Ecto neural progenitor cell (in vitro differentiated cells): ENCODE measurements at places on chromosomes 7 and 10.
A peak's percentile ranks its signal among the peaks of the same experiment; 100 is the strongest.

GRCh38 chr10:74593470-74593869 lies 232.9 kb upstream of the KAT6B start:
- no peak for DNase-seq

DNA sequence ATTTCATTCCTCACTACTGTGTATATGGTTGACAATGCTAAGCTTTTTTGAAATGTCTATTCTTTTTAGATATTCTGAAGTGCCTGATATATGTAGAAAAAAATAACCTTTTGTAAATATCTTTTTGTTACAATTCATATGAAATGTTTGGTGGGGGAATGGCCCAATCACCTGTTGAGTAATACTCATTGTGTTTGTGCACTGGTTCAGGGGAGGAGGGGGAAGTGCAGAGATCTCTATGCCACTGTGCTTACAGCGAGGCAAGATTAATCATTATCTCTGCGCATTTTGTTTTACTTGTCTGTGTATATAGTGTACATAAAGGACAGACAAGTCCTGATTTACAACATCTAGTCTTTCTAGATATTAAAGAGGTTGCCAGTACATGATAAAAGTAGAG lies 25.2 kb downstream of the NUP42 start:
- no peak for DNase-seq

- DNase-seq: no peak
These were observed 31.3 kb downstream of the LAMB1 start for GRCh38 chr7:107971613-107972012.

DNA sequence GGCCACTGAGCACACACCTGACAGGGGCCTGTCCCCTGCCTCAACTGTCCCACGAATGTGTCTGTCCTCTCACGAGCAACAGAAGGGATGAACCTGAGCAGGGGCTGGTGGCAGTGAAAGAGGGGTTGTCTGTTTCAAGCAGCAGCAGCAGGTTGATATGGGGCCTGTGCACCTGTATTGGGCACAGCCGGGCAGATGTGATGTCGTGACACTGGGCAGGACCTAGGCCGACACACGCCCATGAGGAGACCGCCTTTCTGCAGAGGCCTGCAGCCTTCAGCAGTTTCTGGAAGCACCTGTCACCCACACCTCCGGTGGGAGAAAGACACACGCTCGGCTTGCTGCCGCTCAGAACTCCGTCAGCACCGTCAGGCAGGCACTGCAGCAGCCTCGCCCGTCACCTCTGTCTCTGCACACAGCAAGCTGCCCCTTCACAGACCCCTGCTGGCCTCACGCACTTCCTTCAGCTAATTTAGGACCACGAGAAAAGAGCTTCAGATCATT lies 48.5 kb downstream of the AMZ1 start:
- no peak for DNase-seq

DNA sequence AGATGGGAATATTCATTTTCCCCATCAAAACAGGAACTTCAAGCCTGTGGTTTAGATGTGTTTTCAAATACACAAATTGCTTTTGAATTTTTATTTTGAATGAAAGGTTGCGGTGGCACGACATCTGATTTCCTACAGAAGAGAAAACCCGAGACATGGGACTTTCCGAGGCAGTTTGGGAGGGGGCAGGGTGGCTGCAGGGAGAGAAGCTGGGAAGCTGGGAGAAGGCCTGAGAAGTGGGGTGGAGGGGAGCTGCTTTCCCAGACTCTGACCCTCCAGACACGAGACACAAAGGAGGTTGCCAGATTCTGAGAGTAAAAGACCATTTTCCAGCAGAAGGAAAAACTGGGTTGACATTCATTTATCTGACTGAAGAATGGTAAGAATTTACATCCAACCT lies 19.6 kb downstream of the TMEM176A start:
- DNase-seq: no peak

GRCh38 chr10:93436591-93437085 lies 45.5 kb downstream of the MYOF start:
- DNase-seq: no peak

- no peak for DNase-seq
These were observed 554.8 kb downstream of the SORCS1 start for GRCh38 chr10:106609470-106610266.

GRCh38 chr7:95753440-95753839 lies 18.9 kb upstream of the DYNC1I1 start:
- no peak for DNase-seq

- DNase-seq: no peak
These were observed 87.0 kb downstream of the SGMS1 start for GRCh38 chr10:50536617-50537240.

- no peak for DNase-seq
These were observed 37.6 kb downstream of the FAM53B start for GRCh38 chr10:124706462-124707143.

- DNase-seq: no peak
These were observed 569.5 kb downstream of the SORCS3 start for GRCh38 chr10:105210546-105210945.

DNA sequence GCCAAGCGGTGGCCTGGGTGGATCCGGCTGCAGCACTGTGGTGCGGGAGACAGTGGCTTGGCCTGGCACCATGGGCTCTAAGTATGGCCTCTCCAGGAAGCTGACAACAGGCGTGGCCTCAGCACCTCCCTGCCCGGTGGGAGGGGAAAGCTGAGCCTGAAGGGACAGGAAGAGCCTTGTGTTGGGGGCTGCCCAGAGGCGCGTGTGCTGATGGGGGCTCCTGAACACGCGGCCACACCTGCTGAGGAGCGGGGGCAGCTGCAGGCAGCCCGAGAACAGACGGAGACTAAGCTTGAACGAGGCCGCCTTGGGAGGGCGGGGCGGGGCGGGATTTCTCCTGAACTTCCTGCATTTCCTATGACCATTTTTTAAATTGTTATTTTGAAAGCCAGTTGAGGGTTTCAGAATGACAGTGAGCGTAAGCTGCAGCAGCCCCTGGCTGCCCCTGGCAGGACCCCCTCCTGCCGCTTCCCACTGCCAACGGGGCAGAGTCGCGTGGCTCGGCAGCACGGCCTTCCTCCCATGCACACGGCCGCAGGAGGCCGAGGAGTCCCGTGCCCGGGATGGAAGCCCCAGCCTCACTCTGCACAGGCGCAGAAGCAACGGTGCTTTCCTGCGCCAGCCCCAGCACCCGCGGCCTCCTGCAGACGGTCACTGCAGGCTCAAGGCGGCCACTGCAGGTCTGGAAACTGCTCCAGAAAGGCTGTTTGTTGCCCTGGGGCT lies 43.2 kb downstream of the DPYSL4 start:
- DNase-seq: no peak

DNA sequence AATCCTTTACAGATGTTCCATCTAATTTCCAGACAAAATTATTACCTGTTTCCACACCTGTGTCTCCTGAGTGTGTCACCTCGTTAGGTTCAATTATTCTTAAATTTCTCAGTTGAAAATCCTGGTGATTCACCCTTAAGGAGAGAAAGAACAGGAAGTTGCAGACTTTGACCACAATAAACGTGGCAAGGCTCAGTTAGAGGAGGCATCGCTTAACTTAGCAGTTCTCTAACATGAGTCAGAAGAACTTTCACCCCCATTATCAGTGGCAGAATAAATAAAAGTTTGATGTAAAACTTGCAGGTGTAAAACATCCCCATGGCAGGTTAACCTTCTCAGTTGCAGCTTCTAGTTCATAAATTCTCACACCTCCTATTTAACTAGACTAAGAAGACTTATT lies 8.3 kb downstream of the XPNPEP1 start:
- DNase-seq: no peak

DNA sequence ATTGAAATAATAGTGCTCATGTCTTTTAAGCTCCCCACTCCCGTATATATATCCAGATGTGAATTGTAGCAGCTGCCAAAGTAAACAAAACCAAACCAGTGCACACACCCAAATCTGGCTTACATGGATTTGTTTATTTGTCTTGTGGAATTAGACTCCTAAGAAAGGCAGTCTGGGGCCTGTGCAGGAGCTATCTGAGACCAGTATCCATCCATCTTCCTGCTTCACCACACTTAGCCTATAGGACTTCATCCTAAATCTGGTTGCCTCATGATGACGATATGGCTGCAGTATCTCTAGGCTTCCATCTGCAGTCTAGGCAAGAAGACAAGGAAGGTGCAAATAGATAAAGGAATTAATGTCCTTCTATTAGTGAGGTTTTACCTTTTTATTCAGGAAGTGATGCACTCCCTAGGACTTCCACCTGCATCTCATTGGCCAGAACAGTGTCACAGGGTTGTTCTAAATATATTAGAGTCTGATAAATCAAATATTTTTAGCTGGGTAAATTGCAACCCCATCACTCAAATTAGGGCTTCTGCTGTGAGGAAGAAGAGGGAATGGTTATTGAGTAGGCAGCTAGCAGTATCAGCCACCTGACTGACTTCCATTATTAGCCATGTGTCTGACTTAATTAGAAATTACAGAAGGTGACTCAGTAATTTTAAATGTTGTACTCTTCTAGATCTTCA lies 6.0 kb downstream of the WIPF3 start:
- no peak for DNase-seq

DNA sequence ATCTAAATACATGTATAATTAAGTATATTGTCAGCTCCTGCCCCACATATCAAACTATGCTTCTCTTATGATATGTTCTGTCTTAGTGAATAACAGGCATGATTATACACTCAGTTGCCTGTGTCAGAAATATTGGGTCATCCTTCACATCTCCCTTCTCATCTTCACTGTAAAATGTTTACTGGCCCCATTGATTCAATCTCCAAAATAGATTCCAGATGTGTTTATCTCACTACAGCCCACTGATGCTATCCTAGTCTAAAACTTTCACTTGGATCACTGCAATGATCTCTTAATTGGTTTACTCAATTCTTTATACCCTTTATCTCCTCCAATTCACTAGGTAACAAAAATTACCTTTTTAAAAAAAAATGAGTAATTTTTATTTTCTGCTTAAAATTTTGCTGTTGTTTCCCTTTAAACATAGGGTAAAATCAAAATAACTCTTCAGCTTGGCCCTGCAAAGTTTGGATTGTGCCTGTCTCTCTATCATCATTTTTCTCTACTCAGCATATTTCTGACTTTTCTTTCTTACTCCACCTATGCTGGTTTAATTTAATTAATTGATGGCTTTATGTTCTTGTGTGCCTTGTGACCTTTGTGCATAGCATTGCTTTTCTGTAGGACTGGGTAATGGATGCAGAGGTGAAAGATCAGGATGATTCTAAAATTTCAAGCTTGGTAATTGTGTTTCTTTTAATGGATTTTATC lies 233.9 kb upstream of the FOXP2 start:
- no peak for DNase-seq

- no peak for DNase-seq
These were observed 114.4 kb upstream of the NANOS1 start for GRCh38 chr10:118915161-118915560.

DNA sequence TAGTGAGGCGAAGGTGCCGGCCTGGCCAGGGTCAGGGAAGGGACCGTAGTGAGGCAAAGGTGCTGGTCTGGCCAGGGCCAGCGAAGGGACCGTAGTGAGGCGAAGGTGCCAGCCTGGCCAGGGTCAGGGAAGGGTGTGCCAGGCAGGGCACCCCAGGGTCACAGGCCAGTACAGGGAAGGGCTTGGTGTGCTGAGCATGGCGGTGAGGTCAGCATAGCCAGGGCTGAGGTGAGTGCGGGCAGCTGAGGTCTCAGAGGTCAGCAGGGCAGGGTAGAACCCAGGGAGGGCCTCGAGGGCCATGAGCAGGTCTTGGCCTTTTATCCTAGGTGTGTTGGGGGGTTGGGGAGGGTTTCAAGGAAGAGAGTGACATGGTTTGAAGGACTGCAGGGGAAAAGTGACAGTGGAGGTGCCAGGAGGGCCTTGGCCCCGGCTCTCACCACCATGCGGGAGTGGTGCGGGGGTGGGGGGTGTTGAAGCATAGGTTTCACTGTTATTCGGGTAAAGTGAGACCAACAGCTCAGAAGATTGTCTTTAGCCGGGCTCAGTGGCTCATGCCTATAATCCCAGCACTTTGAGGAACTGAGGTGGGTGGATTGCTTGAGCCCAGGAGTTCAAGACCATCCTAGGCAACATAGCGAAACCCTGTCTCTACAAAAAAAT lies 93.3 kb downstream of the CHST15 start:
- DNase-seq: no peak

GRCh38 chr10:99531026-99531695 lies 1.6 kb upstream of the NKX2-3 start:
- DNase-seq: peak; percentile 65

GRCh38 chr7:158407581-158408317 lies 179.9 kb downstream of the PTPRN2 start:
- DNase-seq: no peak

DNA sequence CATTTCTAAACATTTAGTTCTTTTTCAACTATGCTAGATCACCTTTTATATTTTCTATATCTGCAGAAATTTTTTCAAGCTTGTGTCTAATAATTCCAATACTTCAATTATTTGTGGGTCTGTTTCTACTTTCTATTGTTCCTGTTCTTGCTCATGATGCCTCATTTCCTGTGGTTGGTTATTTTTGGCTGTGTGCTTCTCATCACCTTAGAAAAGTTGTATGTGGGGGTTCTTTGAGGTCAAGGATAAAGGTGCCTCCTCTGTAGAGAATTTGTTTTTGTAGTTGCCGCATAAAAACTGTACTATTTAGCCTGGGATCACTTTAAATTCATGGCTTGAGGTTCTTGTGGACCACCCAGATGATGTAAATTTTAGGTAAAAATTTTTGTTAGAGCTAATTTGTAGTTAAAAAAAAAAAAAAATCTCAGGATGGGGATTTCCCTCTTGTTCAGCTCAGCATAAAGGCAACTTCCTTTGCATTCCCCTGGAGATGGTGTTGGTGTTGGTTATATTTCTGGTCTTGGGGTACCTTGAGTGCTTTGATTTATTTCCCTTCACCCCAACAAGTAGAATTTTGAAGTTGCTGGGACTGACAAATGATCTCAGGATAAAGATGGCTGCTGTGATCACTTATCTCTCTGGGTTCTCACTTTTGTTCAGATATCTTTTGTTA lies 27.0 kb upstream of the JAZF1 start:
- DNase-seq: no peak

DNA sequence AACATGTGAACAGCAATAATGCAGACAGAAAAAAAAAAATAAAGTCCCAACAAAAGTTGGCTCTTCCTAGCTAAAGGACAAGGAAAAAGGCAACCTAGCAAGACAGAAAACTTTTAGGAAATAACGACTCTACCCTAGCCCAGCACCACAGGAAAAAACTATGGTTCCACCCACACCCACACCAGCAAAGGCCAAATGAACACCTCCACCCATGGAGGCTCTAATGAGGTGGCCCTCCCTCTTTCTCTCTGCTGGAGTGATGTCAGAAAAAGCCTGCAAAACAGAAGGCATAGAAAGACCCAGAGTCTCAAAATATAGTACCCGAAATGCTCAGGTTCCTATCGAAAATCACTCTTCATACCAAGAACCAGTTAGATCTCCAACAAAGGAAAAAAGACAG lies 28.4 kb downstream of the SYPL1 start:
- no peak for DNase-seq

DNA sequence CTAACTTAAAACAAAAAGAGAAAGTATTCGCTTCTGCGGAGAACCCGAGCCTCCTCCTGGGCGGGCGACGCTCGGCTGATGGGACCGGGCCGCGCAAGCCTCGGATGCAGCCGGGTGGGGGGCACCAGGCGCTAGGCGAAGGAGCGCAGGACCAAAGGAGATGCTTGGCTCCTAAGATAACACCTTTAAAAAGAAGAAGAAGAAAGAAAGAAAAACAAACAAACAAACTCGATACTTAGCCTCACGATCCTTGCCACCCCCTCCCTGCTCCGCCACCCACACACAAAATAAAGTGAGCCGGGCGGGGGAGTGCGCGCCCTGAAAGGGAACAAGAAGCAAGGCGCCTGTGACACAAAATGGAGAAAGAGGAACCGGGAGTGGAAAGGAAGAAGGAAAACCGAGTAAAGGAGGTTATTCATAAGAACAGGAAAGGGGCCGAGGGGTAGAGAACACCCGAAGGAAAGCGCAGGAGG lies 34.0 kb upstream of the EBLN1 start:
- peak; percentile 62 for DNase-seq

- DNase-seq: no peak
These were observed 10.4 kb upstream of the SORCS3 start for GRCh38 chr10:104630731-104631130.
